ENCODE measurements at places on chromosomes 3 and 15. TPM values are rescaled to one million over a fixed set of nuclear protein-coding genes. Genes with fewer than 3 reads are reported as not detected.
A peak's percentile ranks its signal among the peaks of the same experiment; 100 is the strongest.

LYZL4 gene
- not detected for total RNA-seq

PPP1R2 gene
- 43.9 TPM for total RNA-seq

- no peak for DNase-seq
These were observed 66.1 kb upstream of the LIMD1 start for GRCh38 chr3:45528429-45528828.

GRCh38 chr15:67548862-67549651 lies 6.6 kb downstream of the MAP2K5 start:
- DNase-seq: peak; percentile 33

GRCh38 chr3:51400166-51400565 lies 9.1 kb downstream of the RBM15B start:
- DNase-seq: no peak

- no peak for DNase-seq
These were observed 99.8 kb downstream of the TRIM69 start for GRCh38 chr15:44836094-44836493.

GRCh38 chr3:39130693-39131265 lies 22.6 kb downstream of the CSRNP1 start:
- DNase-seq: no peak
